ENCODE measurements at places on chromosomes 3 and 15.
A peak's percentile ranks its signal among the peaks of the same experiment; 100 is the strongest.

GRCh38 chr15:39914977-39915376, 5.1 kb downstream of the GPR176 start:
- no peak for DNase-seq

- DNase-seq = no peak
Measured at GRCh38 chr3:144317961-144318360, 346.3 kb downstream of the DIPK2A start.

DNA sequence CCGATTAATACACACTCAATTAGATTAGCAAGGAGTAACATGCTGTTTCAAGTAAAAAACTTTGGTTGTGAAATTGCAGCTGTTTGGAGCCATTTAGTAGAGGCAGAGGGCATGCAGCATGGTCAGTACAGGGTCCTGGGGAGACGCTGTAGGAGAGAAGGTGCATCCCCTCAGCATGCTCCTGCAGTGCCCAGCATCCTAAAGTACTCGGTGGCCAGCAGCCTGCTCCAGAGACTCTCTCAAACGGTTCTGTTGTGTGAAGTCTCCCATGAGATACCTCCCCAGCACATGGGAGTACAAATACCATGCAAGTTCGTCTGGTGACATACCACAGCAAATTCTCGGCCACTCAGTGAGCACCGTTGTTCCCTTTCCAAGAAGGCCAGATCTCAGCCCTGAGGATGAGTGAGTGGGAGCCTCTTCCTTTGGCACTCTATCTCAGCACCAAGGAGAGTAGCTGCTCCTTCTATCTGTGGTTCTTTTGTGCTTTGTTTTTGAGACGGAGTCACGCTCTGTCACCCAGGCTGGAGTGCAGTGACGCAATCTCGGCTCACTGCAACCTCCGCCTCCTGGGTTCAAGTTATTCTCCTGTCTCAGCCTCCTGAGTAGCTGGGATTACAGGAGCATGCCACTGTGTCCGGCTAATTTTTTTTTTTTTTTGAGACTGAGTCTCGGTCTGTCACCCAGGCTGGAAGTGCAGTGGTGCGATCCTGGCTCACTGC, 72.7 kb downstream of the TJP1 start:
- no peak for DNase-seq

DNA sequence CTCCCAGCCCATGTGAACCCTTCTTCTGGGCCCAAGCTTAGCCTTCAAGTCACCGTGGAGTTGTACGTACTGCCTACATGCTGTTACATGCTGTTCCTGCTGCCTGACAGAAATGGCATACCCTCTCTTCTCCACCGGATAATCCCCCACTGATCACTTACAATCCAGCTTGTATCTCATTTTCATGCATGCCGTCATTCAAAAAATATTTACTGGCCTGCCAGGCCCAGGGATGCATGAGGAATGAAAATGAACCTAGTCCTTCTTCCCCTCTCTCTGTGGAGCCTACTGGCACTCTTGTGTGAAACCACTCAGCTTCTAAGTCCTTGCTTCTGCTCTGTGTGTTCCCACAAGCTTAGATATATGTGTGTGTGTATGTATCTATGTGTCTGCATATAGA, 60.6 kb downstream of the WNT5A start:
- DNase-seq = no peak

DNA sequence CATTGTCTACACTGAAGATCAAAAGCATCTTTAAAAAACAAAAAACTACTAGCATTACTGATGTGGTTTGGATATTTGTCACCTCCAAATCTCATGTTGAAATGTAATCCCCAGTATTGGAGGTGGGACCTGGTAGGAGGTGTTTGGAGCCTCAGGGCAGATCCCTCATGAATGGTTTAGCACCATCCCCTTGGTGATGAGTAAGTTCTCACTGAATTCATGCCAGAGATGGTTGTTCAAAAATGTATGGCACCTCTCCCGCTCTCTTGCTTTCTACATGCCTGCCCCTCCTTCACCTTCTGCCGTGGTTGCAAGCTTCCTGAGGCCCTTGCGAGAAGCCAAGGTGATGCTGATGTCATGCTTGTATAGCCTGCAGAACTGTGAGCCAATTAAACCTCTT, 136.6 kb upstream of the FHIT start:
- DNase-seq = no peak

DNA sequence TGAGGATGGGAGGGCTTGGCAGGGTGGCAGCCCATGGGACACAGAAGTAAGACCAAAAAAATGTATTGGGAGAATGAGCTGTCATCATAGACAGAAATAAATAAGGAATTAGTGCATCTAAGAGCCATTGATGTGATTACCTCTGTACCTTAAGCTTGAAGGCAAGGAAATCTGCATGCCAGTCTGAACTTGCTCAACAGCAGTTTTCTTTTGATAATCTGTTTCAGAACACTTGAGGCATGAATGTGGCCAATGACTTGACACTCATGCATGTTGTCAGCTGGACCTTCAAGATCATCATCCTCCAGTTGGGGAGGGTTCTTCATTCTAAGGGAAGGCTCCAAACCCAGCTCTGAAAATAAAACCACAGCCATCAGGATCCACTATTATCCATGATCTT, 148.5 kb downstream of the DCLK3 start:
- no peak for DNase-seq

DNA sequence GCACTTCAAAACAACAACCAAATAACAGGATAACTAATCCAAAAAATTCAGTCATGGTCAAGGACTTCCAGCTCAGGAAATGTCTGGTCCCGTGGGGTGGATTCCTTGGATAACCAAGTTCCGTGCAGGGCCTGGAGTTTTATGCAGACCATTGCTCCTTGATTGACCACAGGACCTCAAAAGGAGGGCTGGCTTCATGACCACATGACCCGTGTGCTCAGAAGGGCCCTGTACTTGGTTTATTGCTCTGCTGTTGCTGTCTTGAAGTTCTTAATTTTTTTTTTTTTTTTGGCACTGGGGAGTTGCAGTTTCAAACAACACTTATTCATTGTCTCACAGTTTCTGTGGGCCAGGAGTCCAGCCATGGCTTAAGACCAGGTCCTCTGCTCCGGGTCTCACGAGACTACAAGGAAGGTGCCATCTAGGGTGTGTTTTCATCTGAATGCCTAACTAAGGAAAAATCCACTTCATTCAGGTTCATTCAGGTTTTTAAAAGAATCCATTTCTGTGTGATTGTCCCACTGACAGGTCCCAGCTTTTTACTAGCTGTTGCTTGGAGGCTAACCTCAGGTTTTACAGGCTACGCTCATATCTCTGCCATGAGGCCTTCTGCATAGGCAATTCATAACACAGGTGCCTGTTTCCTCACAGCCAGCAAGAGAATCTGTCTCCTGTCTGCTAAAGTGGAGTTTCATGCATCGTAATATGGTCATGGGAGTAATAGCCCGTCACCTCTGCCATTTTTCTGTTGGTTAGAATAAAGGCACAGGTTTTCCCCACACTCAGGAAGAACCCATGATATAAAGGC, 65.3 kb downstream of the FLNB start:
- no peak for DNase-seq

GRCh38 chr3:123147754-123148535, 53.8 kb upstream of the SEC22A start:
- DNase-seq = no peak

GRCh38 chr3:154197751-154198150, 76.6 kb downstream of the ARHGEF26 start:
- no peak for DNase-seq

GRCh38 chr15:53354874-53355273, 404.6 kb downstream of the WDR72 start:
- DNase-seq = no peak

DNA sequence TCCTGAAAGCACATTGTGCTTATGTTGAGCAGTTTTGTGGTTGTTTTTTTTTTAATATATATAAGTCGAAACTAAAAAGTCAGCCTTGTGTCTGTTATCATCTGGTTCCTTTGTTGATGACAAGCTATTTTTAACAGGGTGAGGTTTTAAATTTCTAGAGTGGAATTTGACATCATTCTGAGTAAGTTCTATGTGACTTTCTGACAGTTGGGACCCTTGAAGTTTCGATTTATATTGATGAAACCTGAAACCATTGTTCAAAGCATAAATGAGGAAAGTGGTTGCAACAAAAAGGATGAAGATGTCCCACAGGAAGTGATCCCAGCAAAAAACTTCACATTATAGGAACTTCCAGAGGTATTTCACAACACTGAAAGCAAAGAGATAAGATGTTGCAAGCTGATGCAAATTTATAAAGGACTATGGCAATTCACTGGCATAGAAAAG, 94.0 kb downstream of the CYP19A1 start:
- DNase-seq = no peak

GRCh38 chr15:70442616-70443321, 320.6 kb downstream of the UACA start:
- no peak for DNase-seq

DNA sequence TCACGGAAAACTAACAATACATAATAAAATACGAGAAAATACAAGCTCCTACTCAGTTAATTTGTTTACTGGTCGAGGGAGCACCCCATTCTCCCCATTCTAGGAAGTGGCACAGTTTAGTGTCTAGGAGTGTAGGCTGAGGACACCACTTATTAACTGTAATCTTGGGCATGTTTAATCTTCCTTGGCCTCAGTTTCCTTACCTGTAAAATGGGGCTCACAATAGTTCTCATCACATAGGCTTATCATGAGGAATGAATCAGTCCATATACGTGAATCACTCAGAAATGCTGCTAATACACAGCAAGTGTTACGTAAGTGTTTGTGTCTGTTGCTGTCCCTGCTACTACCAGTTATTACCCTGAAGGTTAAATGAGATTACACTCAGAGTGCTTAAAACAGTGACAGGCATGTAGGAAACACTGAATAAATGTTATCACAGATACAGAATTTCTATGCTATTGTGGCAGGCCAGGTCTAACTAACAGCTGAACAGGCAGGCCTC, 210.2 kb downstream of the OSBPL10 start:
- no peak for DNase-seq

DNA sequence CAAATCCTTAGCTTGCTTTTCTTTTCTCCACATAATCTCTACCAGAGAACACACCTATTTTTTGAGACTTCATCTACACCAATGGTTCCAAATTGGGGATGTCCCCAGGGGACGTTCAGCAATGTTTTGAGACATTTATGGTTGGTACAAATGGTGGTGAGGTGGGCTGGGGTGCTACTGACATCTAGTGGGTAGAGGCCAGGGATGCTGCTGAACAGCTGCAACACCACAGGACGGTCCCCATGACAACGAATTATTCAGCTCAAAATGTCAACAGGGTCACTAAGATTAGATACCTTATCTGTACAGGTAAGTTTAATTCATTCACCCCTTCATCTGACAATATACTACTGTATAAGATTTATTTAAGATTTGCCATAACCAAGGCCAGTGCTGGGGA, 14.4 kb downstream of the GK5 start:
- no peak for DNase-seq

DNA sequence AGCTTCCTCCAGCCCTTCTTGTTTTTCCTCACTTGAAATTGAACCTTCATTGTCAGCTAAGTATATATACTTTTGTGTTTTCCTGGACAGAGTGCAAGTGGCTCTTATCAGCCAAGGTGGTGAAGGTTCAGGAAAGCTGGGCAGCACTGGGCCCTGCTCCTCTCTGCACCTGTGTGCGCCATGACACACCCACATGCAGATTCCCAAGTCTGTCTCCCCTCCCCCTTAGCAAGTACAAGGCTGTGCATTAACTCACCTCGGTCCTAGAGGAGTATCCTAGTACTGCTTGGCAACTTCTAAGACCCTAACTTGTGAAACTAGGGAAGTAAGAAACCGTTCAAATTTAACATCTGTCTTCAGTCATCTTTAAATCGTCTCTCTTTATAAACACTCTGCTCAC, 85.8 kb downstream of the SLC49A4 start:
- no peak for DNase-seq

- peak; percentile 63 for DNase-seq
Measured at GRCh38 chr15:73346735-73347312, 21.9 kb downstream of the HCN4 start.

DNA sequence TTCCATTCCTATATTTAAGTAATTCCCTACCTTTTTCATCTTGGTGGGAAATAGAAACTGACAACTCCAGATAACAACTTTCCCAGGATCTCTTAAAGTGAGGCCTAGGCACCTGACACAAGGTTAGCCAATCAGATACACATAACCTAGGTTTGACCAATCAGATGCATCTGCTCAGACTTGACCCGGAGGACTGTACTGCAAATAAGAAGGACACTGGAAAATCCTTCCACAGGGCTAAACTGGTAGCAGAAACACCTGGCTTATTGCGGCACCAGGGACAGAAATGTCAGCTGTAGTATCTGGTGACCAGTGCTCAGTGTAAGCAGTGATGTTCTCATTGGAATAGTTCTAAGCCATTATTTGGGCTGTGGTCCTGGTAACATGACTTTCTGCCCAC, 204.5 kb upstream of the SLCO3A1 start:
- DNase-seq = no peak

DNA sequence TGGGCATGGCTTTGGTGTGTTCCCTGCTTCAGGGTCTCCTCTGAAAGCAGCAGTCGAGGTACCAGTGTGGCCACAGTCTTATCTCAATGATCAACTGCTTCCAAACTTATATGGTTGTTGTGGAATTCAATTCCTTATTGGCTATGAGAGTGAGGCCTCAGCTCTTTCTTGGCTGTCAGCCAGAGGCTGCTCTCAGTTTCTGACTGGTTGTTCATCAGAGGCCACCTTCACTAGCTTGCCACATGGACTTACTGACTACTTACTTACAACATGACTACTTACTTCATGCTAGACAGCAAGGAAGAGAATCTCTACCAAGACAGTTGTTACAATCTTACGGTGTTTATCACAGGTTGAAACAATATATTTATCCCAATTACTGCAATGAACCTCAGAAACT, 789.2 kb downstream of the DIPK2A start:
- no peak for DNase-seq

GRCh38 chr3:10247679-10248183, 528 bp upstream of the TATDN2 start:
- DNase-seq = no peak

DNA sequence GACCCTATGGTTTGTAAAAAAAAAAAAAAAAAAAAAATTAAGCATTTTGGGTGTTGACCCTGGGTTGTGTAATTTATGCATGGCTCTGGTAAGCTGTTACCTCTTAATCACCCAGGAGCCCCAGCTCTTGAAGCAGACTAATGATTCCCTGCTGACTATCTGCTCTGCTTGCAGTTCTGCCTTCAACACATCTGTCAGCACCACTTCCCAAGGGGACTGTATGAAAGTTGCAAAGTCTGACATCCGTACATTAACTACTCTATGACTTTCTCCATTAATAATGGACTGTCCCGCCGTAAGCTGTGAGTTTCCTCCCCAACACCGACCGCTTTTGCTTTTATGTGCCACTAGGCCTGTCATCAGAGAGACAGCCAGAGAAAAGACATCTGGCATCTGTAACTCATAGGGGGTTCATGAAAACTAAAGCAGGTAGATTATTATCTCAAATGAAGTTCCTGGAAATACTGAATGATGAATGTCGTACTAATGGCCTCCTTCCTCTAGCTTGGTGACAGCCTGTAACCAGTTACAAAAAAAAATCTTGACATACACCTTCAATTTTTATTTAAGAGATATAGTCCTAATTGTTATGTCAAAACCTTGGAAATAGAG, 271.5 kb downstream of the IL5RA start:
- DNase-seq = no peak

- DNase-seq = no peak
Measured at GRCh38 chr15:67335534-67336222, 81.1 kb downstream of the IQCH start.

- DNase-seq = no peak
Measured at GRCh38 chr3:154955907-154956533, 124.1 kb upstream of the MME start.

GRCh38 chr15:88658972-88659931, 20.4 kb downstream of the ISG20 start:
- no peak for DNase-seq

GRCh38 chr15:79004336-79004735, 59.5 kb upstream of the CTSH start:
- peak; percentile 81 for DNase-seq

- DNase-seq = no peak
Measured at GRCh38 chr3:58608648-58609047, 31.5 kb upstream of the FAM107A start.

Measured in GM19239 (cell line).